ENCODE measurements at places on chromosomes 7 and 10.

- DNase-seq, result no peak
Observed at GRCh38 chr10:51076299-51076841, 2.1 kb downstream of the PRKG1 start.

DNA sequence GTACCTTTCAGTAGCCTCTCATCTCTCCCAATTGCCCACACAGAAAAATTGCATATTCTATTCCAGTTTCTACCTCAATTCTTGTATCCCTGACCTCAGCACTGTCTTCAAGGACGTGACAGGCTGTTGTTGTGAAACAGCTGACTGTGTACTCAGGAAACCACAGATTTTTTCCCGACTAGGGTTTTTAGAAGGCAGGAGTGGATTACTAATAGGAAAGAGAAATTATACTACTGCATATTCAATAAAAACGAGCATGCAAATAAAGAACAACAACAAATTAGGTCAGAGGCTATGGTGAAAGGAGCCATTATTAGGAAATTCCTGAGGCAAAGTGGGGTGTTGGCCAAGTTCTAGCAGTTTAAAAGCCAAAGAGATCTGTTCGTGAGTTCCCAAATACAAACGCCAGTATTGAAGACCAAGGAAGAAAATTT, 93.4 kb downstream of the DOCK4 start:
- no peak for DNase-seq

DNA sequence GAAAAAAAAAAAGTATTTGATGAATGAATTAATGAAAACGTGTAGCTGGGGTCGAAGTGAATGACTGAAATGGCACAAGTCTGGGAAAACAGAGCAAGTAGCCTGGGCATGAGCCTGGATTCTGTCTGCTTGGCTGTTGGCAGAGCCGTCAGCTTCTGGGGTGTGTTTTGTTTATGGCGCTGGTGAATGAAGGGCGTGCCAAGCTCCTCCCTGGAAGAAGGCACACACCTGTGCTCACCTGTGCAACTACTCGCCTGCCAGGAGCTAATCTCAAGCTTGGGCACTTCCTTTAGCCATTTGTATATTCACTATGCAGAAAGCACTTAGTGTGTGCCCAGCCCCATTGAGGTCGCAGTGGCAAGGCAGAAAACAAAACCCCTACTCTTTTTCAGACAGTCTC, 74.1 kb downstream of the GTF2IRD1 start:
- DNase-seq, result no peak

GRCh38 chr10:77983384-77984341, 45.7 kb downstream of the POLR3A start:
- no peak for DNase-seq

DNA sequence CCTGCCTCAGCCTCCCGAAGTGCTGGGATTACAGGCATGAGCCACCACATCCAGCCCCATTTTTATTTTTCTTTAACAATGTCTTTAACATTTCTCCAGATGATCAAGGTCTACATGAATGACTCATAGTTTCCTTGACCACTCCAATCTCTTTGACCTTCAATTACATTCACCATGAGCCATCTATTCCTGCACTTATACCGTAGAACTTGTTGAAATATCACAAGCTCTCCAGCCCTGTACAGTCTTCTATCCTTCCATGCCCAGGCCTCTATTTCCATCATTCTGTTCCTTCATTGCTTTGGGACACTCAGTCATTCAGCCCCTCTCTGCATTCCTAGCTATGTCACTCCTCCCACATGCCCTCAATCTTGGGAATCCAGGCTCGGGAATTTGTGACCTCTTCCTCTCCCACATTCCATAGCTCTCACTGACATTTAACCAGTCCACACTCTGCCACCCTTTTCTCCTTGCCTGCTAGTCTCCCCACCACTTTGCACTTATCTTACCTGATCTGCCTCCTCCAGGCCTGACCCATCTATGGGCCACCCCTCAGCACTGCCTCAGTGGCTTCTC, 151.8 kb upstream of the STK17A start:
- no peak for DNase-seq

- DNase-seq, result no peak
Observed at GRCh38 chr7:30912986-30913811, 1.5 kb downstream of the AQP1 start.

- no peak for DNase-seq
Observed at GRCh38 chr10:24518411-24518810, 205.3 kb downstream of the ARHGAP21 start.

DNA sequence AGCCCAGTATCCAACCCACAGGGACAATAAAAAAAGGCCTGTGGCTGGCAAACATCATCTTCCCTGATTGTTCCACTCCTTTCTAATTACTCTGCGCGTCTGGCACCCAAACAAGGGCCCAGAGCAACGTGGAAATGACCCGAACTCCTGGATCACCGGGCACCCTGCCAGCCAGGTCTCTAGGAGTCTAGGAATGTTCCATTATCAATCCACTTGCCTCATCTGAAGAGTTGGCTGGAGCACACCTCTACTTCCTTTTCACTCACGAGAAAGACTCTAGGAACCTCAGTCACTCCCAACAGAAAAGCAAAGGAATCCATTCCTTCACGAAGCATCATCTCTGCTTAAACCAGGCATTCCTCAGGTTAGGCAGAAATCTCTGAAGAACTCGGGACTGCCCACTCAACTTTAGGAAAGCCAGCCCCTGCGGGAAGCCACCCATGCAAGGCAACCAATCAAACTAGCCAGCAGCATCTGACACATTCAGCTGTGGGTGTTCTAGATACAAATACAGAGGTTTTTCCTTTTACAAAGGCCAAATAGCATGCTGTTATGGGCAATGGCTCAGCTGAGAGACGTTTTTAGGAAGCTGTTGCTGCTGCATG, 37.7 kb downstream of the ATXN7L1 start:
- no peak for DNase-seq

DNA sequence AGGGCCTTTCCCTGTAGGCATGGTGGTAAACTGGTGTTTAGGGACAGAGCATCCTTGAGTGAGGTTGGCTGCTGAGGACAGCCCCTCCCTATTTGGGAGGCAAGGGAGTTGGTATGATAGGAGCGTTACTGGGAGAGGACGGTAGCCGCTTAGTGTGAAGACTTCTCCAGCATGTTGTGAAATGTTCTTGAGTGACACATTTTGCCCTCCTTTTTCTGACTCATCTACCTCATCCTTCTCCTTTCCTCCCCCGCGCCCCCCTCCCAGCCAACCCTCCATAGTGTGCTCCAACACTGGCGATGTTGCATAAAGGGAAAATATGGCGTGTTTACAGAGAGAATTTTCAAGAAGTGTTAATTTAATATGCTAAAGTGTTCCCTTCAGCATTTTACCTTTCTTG, 645.0 kb upstream of the GALNT17 start:
- DNase-seq, result no peak

DNA sequence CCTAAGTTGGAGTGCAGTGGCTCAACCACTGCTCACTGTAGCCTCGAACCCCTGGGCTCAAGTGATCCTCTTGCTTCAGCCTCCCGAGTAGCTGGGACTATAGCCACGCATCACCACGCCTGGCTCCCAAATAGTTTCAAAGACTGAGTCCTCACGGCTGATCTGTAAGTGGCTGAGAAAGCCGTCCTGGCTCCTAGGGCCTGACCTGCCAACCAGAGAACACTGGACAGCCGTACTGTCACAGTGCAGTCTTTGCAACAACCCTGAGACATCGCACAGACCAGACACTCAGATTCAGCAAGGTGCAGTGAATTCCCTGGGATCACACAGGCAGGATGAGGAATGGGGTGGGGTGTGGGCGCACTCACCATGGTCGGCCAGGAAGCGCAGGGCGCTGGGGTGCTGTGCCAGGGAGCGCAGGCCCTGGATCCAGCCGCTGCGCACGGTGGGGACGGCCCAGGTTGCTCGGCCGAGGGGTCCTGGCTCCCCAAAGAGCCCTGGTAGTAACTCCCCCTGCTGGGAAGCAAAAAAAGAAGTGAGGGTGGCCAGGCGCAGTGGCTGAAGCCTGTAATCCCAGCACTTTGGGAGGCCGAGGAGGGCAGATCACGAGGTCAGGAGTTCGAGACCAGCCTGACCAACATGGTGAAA, 10.7 kb downstream of the BRAT1 start:
- DNase-seq, result no peak

GRCh38 chr7:90595342-90595800, 750 bp upstream of the CDK14 start:
- no peak for DNase-seq
